BE2C (cell line): ENCODE measurements at places on chromosomes 6 and 20.

DNA sequence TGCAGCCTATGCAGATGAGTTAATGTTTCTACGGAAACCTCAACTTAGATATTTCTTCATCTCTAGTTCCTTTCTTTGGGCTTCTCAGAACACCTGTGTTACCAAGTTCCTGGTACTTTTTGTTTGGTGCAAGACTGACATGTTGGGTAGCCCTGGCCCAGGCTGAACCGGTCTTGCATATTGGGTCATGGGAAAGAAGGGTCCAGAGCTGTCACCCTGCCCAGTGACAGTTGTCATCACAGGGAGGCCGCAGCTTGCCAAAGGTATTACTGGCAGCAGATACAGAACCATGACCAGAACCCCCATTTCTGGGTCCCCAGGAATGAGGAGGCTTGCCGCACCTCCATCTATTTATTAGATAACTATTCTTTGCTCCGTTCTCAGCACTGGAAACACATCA, 40.2 kb downstream of the PDYN start:
- DNase-seq = no peak

DNA sequence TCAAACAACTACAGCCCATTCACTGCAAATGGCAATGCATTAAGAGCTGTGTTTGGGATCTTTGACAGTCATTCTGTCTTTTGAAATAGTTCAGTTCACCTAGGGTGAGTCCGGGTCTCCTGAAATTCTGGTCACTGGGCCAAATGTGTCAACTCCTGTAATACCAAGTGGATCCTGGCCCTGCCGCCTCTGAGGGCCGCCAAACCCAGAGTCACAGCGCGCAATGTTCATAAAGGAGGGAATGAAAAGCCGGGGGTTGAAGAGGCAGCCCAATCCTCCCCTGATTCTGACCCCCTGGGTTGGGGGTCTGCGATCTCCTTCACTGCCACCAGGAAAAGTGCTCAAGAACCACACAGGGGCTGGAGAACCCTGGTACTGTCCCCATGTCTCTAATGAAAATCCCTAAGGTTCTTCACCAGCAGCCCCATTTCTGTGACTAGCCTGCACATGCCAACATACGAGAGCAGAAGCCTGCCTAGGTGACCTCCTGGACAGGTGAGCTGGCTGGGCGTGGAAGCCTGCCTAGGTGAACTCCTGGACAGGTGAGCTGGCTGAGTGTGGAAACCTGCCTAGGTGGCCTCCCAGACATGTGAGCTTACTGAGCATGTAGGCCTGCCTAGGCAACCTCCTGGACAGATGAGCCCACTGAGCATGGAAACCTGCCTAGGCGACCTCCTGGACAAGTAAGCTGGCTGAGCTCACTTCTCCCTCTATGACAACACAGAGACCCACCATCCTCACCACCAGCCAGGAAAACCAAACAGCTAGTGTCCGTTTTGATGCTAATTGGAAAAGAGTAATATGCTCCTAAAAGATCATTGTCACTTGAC, 16.1 kb upstream of the APMAP start:
- no peak for DNase-seq

DNA sequence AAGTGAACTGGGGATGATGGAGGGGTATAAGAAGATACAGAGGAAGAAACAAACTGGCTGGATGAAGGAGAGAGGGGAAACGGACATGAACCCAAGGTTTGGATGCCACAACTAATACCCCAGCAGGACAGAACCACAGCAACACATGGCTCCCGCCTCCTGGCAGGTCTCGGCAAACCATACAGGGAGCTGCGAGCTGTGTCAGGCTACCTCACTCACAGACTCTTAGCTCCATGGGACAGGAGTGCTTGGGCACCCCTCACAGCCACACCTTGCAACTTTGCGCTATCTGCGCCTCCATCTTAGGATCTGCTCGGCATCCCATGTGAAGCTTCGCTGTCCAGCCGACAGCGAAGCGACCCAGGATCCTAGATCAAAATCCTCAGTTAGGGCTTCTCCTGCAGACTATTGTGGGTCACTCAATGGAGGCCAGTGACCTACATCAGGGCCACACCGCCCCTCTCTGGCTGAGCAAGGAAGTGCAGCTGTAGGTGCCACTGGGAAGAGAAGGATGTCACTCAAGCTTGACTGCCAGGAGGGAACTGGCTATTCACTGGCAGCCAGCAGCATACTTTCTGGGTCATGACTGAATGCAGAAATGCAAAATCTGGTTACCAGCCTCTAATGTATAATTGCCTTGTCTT, 174.4 kb upstream of the RIN2 start:
- DNase-seq = peak; percentile 72

DNA sequence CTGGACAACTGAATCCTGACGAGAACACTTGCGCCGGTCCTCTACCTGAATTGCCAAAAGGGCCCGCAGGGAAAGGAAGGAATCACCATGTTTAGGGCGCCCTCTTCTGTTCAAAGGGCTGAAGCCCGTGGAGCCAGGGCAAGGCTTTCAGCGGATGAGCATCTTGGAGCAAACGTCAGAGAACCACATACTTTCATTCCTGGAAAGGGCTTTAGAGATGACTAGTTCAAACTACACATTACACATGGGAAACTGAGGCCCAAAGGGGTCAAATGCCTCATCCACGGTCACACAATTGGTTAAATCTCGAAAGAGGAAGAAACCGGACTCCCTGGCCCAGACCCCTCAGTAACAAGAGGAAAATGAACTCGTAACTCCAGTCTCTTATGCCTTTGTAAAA, 11.5 kb upstream of the ZNF133 start:
- peak; percentile 73 for DNase-seq

DNA sequence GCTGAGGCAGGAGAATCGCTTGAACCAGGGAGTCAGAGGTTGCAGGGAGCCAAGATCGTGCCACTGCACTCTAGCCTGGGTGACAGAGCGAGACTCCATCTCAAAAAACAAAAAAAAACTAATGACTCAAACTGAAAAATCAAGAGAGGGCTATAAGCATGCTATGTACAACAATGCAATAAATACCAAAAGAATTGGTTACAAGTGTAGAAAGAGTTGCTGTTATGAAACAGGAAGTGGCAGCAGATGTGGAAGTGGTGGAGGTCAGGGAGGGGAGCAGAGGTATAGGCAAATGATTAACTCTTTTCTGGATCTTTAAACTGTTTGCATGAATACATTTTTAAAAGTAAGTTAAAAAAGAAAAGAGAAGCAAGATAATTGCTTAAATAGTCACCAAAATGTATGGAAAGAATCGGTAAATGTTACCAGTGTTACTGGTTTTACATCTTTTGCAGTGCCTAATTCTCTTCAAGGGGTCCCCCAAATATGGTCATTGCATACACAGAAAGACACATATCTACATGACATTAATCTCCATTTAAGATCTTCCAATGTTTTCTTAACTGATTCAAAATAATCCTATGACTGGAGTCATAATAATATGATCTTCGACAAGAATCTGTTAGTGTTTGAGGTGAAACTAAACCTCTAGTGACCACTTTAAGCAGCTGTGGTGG, 15.0 kb downstream of the CALHM6 start:
- no peak for DNase-seq

DNA sequence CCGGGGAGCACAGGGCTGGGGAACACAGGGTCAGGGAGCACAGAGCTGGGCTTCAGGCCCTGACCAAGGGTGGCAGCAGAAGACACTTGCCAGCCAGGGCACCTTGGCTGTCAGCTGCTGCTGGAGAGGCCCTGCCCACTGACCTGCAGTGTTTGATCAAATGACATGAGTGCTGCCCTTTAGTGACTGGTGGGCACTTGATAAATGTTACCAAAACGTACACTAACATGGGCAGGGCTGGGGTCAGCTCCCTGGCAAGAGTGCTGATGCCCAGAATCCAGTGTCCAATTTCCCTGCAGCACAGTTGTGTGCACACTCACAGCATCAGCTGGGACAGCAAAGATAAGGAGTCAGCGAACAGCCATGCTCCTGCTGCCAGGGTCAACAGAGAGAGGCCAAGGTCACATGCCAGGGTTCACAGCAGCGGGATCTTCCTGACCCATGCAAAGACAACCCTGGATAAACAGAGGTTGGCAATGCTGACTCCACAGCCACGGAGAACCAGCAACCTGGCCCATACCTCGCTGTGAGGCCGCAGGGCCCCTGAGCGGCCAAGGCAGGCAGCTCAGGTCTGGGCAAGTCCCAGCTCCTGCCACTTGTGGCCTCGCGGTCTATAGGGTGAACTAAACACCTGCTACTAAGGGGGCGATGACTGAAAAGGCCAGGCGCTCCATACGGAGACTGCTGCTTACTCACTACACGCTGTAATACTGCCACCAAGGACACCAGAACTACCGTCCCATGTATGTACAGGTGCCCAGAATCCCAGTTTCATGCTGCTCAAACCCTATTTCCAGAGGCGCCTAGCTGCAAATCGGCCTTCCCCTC, 46.3 kb downstream of the NINL start:
- DNase-seq = no peak

DNA sequence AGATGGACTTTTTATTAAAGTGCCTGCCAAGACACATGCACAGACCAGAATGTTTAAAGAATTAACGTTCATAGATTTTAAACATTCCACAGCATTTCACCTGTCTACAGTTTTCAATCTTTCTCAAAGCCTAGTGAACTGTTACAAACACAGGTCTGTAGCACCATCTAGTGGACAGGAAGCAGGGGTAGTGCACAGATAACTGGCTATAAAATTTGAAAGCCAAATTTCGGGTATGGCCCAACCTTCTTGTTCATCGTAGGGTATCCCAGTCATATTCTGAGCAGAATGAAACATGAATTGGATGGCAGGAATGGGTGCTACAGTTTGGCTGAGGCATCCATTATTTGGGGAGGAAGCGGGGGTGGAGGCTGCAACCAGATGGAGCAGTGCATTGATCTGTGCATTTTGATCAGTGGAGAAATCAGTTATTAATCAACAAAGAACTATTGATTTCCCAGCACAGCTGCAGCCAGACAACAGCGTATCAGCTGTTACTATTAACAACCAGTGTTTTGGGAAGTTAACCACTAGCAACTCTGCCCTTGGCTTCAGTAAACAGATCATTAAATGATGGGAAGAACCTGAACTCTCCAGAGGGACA, 56.1 kb upstream of the B3GAT2 start:
- DNase-seq = peak; percentile 23

DNA sequence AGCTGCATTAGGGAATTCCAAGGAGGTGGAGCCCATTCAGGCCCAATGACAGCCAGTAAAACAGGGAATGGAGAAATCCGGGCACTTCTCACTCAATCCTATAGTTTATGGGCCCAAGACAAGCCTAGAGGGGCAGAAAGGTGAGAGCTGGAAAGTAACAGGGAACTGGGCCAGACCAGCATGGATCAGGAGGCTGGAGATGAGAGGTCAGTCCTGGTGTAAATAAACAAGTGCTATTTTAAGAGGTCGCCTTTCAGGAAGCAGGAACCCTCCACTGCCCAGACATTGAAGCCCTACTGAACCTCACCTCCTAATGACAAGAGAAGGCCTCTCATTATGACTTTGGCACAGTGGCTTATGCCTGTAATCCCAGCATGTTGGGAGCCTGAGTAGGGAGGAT, 57.2 kb upstream of the TGM3 start:
- DNase-seq = no peak

- DNase-seq = no peak
Observed at GRCh38 chr20:47735412-47736400, 49.6 kb downstream of the SULF2 start.

DNA sequence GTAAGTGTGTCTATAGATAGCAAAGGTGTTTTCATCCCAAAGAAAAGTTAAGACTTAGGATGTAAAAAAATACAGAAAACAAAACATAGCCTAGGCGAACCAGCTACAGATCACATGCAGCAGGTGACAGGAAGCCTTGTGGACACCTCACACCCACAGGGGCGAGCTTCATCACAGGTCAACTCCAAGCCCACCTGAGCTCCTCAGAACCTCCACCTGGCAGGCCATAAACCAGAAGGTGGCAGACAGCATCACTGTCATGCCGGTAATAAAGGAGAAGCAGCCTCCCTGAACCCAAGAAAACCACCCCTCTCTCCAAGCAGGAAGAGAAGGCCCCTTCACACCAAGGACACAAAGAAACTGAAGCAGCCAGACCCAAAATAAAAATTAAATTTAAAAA, 1.0 kb downstream of the RALGAPA2 start:
- DNase-seq = no peak

DNA sequence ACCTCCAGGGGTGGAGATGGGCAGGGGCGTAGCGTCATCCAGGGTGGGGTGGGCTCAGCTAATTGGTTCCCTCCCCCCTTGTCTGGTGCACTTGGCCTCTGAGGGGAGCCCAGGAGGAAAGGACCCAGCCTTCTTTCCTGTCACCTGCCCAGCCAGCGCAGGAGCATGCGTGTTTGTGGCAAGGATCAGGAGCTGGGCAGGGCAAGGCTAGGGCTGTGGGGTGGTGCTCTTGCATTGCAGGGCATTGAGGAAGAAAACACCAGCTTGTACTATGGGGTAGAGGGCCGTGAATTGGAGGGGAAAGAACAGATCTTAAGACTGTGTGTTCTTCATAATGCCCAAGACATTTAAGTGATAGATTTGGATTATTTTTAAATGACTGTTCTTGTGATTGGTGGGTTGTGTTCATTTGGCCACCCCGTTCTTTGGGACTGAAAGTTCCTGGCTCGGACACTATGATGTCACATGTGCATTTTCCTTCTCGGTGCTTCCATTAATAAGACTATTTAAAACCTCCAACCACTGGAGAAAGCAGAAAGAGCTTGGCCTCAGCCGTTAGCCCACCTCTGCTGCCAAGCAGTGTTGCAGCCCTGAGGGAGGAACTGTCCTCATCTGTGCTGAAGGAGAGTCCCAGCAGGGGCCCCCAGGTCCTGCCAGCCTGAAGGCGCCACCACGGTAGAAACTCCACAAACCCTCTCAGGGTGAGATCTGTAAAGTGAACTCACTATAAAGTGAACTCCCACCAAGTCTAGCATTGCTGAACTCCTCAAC, 136.2 kb upstream of the INSM1 start:
- DNase-seq = no peak

DNA sequence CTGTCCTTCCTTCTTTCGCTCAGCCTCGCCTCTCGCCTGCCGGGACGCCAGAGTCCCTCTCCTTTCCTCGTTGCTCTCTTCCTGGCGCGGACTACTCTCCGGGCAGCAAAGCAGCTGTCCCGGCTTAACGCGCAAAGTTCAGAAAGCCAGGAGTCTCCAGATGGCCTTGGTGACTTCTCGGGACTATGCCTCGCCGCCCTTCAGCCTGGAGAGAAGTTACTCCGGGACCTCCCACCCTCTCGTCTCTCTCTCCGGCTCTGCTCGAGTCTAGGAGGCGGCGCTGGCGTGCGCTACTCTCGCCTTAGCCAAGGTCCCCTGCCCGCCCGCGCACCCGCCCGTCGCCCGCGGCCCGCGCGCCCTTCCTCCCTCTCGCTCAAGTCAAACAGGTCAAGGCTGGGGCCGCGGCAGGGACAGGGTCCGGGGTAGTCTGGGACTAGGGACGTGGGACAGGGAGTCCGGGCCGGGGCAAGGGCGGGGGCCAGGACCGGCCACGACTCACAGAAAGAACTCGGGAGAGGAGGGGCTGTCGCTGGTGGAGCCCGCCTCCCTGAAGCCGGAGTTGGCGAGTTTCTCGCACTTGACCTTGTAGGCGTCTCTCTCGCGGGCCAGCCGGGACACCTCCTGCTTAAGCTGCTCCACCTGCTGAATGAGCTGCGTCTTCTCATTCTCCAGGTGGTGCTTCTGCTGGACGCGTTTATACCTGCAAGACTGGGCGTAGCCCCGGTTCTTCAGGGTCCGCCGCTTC, 1.5 kb downstream of the MAFB start:
- DNase-seq = peak; percentile 29
